ENCODE measurements at places on chromosomes 6 and 20.

DNA sequence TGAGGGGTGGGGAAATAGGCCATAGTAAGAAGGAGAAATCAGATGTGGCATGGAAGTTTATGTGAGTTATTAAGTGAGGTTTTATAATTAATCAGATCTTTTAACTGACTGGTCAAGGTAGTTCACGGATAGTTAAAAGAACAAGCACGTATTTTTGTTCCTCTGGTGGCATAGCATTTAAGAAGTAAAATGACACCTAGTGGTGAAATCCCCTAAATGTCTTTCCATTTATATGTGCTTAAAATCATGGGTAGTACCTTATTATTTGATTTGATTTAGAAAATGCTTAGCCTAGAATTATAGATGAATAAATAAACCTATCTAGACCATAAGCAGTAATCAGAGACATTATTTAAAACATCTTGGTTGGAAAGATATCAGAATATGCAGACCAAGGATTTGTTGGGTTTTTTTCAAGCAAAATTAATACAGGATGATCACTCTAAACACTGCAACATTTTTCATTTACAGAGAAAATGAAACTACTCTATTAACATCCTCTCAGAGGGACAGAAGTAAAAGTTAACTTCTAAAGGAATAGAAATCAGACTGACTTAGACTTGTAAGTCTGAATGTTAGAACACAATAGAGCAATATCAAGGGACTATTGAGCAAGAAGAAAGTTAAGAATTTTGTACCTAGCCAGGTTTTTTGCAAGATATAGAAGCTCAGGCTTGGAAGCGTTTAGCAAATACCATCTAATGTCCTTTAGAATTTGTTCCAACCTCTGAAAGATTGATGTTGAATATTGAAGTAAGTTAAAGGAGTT is 81.1 kb downstream of the STXBP5 start:
- no peak for DNase-seq

DNA sequence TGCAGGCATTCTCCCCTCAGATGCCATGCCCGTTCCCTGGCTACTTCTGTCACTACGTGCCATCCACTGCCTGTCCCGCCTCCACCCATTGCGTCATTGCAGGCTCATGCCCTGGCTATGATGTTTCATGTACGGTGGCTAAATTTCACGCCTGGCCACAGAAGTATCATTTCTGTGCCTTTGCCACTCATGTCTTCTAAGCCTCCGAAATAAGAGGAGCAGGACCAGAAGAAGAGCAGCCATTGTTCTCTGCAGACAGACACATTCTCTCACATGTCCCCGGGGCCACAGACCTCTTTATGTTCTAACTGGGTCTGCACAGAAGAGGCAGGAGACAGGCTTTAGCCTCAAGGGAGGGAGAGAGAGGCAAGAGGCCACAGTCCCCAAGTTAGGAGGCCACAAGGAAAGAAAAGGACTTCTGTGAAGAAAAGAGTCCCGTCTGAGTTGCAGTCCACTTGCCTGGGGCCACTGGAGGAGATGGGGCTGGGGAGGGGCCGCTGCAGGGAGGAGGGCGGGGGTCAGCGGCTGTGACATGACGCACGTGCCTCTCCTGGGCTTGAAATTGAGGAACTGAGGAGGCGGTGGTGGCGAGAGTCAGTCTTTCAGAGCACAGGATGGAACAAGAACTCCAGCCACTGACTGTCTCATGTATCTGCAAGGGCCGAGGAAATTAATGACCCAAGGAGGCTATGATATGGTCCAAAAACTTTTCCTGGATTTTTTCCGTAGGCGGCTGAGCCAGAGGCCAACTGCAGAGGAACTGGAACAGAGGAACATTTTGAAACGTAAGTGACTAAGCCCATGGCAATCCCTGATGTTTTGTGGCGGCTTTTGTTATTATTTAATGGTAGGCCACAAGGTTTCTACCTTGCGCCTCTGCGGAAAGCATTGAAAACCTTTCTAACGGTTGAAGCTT is 55.9 kb downstream of the TBC1D7 start:
- DNase-seq, result no peak

- no peak for DNase-seq
Measured at GRCh38 chr20:59822291-59823029, 111.0 kb downstream of the SYCP2 start.

DNA sequence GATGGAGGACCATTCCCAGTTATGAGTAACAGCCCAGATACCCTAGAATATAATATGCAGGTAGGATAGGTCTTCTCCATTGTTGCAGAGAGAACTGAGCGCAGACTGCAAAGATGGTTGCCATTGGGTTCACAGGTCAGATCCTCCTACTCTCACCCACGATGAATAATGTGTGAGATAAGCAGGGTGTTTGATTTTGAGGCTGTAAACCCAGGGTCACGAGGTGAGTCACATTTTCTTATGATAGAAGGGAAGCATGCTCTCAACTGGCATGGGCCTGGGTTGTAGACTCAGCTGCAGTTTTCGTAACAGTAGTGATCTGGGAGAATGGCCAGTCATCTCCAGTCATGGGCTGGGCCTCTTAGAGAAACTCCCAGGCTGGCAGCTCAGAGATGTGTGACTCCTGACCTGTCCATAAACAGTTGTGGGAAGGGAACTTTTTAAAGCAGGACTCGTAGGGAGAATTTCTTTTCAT is 74.2 kb downstream of the CD164 start:
- DNase-seq, result no peak

DNA sequence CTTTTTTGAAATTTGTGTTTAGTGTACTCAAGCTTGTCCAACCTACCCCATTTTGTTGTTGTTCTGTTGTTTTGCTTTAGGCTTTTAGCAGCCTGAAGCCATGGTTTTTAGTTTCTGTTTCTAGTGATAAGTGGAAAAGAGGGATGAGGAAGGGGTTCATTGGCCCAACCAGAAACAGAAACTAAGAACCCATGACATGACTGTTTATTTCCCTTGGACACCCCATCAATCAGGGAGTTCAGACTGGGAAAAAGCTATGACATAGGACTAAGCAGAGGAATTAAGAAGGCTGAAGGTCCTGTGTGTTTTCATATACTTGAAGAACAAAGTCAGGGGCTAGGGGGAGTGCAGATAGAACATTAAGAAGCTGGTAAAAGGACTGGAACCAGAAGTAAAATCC is 194.5 kb upstream of the THEMIS start:
- DNase-seq, result no peak

Data from stimulated activated CD8-positive, alpha-beta memory T cell treated with anti-CD3 and anti-CD28 coated beads, Interleukin-4, amount 100 ng/mL, for 1 hour (primary cell).